ENCODE measurements at places on chromosomes 13 and 19.
A peak's percentile ranks its signal among the peaks of the same experiment; 100 is the strongest.

DNA sequence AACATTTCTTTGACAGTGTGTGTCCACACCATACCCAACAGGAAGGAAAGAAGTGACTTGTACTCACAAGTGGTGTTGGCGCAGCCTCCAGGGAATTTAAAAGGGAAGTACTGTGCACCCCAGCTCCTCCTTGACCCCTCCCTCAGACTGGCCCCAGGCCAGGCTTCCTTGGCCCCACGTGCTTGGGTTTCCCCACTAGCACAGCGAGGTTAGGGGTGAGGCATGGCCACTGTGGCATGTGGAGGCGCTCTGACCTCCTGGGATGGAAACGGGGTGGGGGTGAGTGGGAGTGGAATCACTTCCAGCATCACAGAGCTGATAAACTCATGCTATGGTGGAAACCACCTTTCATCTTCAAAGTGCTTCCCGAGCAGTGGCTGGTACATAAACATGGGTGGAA is 168.6 kb downstream of the ZNF536 start:
- DNase-seq, result no peak

- DNase-seq, result no peak
Observed at GRCh38 chr19:29660835-29661234, 4.4 kb upstream of the PLEKHF1 start.

DNA sequence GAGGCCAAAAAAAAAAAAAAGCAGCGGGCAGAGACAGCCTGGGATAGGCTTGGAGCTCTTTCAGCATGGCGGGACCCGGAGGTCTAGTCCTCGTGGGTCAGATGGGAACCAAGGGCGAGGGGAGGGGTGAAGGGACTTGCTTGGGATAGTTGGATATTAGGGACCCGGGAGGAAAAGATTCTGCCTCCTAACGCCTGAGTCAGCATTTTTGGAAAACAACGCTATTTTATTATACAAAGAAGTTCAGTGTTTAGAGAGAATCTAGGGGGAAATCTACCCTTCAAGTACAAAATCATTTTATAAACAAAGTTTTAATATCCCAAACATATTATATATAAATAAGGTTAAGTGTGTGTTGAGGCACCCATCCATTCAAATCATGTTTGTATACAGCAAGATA is 156.7 kb downstream of the ZNF536 start:
- DNase-seq, result no peak

DNA sequence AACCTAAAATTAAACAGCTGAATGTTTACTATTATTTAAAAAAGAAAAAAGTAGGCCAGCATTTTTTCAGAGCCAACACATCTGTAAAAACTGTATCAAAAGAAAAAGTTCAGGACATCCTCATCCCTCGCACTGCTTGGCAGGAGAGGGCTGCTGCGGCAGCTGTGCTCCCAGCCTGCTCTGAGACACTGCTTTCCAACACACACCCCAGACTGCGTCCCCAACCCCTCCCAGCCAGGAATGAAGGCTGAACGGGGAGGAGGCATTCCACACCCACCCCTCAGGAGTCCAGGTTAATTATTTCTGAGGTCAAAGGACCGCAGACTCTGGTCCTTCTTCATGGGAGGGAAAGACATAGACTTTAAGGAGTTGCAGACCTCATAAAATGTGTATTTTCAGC is 43.1 kb downstream of the COL4A1 start:
- DNase-seq, result no peak

DNA sequence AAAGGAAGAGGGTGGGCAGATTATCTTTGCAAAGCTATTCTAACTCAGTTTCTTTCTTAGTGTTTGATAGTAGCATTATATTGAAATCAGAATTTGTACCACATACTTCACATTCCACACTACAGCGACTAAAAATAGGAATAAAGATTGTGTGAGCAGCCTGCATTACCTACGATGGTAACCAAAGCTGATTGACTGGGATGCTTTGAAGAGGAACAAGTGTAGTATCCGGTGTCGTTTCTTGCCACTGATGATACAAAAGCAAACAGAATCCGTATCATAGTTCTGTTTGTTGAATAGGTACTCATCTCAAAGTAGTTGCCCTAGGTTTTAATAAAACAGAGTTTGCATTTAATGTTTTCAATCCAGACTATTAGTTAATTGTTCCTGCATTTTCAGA is 51.2 kb downstream of the FLT3 start:
- DNase-seq, result no peak

GRCh38 chr19:9535934-9536333 is 2.5 kb downstream of the ZNF426 start:
- no peak for DNase-seq

GRCh38 chr19:50500060-50500752 is 10.8 kb downstream of the JOSD2 start:
- peak; percentile 57 for DNase-seq

DNA sequence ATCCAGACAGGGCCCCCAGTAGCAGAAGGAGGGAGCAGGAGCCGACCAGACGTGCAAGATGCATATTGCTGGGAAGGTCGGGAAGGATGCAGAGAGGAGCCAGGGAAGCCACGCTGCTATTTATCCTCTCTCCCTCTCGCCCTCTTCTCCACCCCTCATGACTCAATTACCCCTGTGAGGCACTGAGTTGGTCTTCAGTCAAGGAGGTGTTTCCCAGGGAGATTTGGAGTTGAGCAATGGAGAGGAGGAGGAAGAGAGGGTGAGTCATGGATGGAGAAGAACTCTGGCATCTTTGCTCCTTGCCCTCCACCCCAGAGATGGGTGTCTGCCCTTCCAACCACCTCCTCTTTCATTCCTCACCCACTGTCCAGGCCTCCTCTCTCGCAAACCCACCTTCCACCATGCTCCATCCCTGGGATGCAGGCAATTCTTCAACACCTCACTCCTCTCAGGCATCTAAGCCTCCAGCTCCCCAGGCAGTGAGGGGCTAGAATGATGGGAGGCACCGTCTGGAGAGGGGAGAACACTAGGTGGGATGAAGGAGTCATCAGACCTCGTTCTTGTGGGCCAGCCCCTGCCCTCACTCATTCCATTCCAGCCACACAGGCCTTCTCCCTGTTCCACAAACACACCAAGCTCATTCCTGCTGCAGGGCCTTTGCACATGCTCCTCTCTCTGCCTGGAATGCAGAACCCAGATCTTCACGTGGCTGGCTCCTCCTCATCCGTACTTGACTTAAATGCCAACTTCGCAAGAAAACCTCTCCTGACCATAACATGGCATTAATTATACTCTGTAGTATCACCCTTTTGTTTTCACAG is at the start of gene SBSN:
Gene SBSN, minus strand, starts transcription at position 94 of the 821 bp plus-strand sequence. Its CDS starts 30 bp downstream, at position 64.
- no peak for DNase-seq

- no peak for DNase-seq
Observed at GRCh38 chr13:39855236-39855635, 199.8 kb downstream of the COG6 start.

DNA sequence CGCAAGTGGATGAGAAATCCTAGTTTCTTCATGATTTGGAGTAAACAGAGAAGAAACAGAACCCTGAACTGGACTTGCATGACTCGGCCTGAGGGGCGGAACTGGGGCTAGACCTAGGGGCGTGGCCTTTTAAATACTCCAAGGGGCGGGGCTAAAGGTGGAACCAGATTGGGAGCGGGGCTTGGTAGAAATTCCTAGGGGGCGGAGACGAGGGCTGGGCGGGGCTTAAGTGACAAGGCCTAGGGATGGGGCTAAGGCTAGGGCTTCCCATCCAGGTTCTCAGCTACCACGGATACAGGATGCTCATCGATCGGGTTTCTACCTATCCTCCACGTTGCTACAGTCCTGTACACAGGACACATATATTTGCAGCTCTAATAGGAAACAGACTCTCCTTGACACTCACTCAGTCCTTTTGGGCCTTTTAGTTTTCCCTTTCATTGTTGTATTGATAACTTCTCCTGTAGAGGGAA is 372 bp upstream of the ZNF699 start:
- no peak for DNase-seq

GRCh38 chr13:77779552-77780272 is 82.2 kb downstream of the SLAIN1 start:
- DNase-seq, result peak; percentile 66

GRCh38 chr13:110748271-110748670 is 34.8 kb downstream of the ING1 start:
- no peak for DNase-seq

- DNase-seq, result peak; percentile 94
Observed at GRCh38 chr19:21020298-21021227, at the start of gene ZNF430. ZNF430 (plus strand) TSS chr19:21020657; CDS start chr19:21020801, 144 bp downstream.

GRCh38 chr19:29084266-29084665 is 128.7 kb downstream of the UQCRFS1 start:
- DNase-seq, result no peak

DNA sequence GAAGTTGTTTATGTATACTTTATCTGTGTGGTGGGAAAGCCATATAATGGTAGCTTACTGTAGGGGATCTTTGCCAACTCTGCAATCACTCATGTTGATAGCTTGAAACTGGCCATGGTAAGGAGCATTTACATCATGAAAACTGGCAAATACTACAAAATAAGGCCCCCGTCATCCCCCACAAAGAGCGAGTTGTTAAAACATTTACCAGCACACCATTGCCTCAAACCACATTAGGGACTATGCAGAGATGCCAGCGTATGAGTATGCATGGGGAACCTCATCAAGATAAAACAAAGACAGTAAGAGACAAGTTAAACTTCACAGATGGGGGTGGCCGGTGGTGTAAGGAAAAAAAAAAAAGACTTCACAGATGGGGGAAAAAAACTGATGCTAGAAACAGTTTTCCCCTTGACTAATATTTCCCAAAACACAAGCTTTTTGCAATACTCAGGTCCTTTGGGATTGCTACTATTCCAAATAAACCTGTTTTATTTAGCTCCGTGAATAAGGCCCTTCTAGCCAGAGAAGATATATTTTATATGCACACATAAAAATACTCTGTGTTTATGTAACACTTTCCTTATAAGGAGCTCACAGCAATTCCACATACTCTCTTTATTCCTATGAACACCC is 70.6 kb upstream of the SERP2 start:
- DNase-seq, result no peak

GRCh38 chr13:99665711-99666110 is 164.4 kb downstream of the TM9SF2 start:
- DNase-seq, result no peak

- DNase-seq, result no peak
Observed at GRCh38 chr19:5358173-5358800, 17.7 kb upstream of the PTPRS start.

DNA sequence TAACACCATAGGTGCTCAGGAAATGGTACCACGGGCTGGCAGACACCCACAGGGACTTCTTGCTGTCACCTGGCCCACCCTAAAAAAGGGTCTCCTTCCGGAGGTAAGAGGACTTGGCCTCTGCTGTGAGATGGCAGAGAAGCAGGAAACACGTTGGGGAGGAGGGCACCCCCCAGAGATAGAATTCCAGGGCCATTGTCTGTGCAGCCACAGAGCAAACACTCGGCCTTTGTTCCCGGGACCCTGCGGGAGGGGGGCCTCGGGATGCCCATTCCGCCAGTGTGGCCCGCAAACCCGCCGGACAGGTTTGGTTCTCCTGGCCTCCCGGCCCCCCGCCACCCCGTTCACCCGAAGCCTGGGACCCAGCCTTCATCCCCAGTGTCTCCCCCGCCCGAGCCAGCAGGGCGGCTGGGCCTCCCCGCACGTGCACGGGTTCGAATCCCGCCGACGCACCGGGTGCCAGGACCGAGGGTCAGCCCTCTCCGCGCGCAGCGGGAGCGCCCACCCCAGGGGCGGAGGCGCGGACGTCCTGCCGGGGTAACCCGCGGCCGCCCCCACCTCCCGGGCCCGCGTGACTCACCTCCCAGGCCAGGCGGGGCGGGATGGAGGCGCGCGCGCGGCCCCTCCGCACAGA is 714 bp downstream of the PLPP2 start:
- DNase-seq, result peak; percentile 72

DNA sequence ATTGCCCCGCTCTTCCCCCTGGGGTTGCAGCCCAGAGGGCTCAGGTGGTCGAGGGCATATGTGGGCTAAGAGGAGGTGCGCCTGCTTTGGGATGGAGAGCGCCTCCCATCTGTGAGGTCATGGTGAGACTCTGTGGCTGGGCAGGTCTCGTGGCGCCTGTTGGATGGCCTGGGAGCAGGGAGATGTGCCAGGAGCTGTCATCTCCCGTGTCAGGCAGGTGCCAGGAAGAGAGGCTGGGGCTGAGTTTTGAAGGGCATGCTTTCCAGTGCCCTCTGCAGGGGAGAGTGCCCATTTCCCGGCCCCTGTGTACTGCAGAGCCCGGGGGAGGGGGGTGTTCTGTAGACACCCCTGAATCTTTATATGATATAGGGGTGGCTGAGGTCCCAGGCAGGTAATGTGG is 2.8 kb downstream of the WTIP start:
- DNase-seq, result no peak

DNA sequence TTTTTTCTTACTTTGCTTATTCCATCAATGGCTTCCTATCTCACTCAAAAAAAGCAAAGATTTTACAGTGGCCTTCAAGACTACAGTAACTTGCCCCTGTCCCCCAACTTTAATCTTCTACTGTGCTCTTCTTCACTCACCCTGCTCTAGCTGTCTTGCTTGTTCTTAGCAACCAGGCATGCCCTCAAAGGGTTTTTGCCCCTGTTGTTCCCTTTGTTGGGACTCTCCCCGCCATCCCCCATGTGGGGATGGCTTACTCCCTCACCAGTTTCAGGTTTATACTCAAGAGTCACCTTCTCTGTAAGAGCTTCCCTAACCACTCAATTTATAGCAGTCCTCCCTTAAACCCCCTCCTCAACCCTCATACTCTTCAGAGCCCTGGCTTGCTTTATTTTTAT is 5.4 kb downstream of the MTMR6 start:
- DNase-seq, result no peak

- DNase-seq, result peak; percentile 50
Observed at GRCh38 chr13:27375686-27376326, 48.6 kb upstream of the GTF3A start.

- DNase-seq, result peak; percentile 32
Observed at GRCh38 chr19:49786376-49786820, 19.6 kb downstream of the AP2A1 start.

GRCh38 chr13:69485991-69486592 is 621.5 kb upstream of the ATXN8OS start:
- DNase-seq, result no peak

DNA sequence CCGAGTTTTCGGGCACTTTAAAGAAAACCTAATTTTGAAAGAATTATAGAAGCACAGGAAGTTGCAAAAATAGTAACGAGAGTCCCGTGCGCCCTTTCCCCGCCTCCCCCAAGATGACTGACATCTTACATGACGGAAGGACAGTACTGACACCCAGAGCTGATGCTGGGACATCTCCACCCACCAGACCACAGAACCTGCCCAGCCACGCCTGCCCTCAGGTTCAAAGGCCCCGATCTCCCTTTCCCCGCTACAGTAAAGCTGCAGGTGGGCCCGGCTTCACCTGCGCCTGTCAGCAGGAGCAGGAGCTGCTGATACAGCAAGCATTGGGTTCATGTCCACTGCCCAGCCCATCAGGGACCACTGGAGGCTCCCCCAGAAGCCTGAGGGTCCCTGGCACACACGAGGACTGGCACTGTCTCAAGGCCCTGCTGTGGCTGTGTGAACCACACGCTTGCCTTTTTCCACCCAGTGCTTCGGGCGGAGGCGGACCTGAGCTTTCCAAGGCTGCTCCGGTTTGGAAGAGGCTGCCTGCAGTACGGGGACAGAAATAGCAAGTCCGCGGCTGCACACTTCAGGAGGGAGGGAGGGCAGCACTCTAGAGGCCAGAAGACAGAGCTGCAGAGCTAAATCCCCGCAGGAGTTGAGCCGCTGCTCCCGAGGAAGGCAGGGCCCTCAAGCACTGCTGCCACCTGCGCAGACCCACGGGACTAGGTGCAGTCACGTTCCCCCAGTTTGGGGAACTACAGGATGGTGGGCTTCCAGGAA is 8.7 kb downstream of the MAP2K2 start:
- DNase-seq, result peak; percentile 88

- no peak for DNase-seq
Observed at GRCh38 chr13:22316494-22317025, 645.7 kb downstream of the FGF9 start.

Data from SW480 (cell line).